Stimulated activated CD8-positive, alpha-beta memory T cell treated with anti-CD3 and anti-CD28 coated beads, Interleukin-2, amount 100 ng/mL, for 1 hour (primary cell): ENCODE measurements at places on chromosomes 2 and 18.

DNA sequence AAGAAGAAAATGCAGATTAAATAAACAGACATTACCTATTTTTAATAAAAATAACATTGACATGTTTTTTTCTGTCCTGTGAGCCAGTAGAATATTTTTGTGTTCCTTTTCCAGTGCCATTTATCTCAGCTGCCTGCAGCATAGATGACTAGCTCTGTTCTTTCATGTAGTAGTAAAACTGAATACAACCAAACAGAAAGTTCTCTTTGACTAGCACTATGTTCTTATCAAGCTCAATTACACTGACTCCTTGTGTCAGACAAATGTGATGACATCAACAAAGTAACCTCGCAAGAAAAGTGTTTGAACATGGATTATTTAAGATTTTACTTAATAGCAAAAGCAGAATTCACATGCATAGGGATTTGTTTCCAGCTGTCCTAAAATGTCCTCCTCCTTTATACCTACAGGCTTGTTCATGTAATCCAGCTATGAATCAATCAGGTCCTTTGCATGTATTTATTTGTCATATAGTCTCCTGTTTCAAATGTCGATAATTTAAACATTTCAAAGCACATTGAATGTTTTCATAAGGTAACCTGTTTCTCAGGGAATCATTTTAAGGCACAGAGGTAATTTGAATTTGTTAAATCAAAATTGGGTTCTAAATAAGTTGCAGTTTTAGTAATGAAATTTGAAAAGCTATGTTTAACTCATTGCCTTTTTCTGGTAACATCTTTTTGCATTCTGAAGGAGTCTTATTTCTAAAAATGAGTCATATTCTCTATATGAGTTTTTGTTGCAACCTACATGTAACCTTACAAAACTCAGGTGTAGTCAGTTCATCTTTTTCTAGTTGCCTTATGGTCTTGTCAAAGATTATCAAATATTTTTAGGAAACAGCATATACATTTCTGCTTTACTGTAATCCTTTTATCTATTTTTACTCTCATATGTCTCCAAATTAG, 215.3 kb upstream of the GULP1 start:
- DNase-seq: no peak

GRCh38 chr2:74072565-74072964, 75.1 kb downstream of the BOLA3 start:
- DNase-seq: no peak

GRCh38 chr2:31051258-31052140, 86.7 kb downstream of the GALNT14 start:
- no peak for DNase-seq

DNA sequence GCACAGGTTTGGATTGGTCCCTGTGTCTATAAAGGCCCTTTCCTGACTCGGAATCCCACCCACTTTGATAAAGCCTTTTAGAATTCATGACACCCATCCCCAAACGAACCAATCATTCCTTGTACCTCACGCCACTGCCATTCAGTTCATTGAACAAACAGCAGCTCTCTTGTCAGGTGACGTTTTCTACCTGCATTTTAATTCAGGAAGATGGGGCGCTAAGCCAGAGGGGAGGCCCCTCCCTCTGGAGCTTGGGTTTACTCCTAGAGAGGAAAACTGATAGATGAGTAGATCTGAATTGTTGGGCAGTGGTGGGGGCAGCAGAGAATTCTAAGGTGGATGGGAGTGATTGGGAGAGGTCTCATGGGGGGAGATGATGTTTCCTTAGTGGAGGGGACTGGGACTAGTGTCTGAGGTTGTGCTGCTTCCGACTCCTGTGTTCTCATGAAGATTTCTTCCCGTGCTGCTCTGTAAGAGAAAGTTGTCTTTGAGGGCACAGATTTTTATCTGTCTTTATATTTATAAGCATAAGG, 9.6 kb downstream of the RRM2 start:
- DNase-seq: no peak

GRCh38 chr2:57549642-57550102, 496.9 kb upstream of the VRK2 start:
- DNase-seq: no peak

DNA sequence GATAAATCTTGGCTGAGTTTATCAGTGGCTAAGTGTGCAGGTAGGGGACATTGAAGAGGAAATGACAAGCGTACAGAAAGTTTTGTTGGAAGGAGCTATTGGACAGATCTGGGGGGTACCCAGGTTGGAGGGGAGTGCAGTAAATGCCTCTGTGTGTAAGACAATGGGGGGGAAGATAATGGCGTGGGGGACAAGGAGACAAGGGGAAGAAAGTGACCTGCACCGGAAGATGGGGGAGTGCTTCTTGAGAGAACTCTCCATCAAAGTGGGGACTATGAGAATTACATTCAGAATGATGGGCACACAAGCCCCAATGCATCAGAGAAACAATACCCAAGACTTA, 190.0 kb downstream of the ALPK2 start:
- DNase-seq: no peak

- no peak for DNase-seq
Observed at GRCh38 chr2:173898178-173898668, 67.0 kb downstream of the SP3 start.

- no peak for DNase-seq
Observed at GRCh38 chr2:221318376-221319130, 253.6 kb downstream of the EPHA4 start.

DNA sequence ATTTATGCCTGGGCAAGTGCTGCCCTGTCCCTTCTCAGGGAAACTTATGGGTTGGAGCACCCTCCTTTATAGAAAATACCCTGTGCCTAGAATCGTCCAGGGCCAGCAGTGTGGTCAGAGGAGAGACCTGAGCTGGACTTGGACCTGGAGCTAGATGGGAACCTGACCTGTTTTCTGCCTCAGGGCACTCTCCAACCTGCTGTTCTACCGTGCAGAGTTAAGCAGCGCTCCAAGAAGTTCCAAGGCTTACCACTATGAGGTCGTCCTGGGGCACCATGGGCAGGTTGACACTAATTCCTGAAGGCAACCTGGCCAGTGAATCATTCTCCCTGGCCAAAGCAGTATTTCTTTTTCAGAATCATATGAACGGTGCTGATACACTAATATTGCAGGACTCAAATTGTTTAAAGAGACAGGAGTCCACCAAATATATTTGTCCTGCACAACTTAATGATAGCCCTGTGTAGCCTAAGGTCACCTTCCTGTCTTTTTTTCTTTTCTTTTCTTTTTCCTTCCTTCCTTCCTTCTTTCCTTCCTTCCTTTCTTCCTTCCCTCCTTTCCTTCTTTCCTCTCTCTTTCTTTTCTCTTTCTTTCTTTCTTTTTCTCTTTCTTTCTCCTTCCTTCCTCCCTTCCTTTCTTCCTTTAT, 455.4 kb upstream of the HNMT start:
- DNase-seq: no peak

- DNase-seq: no peak
Observed at GRCh38 chr18:70073432-70073831, 125.8 kb upstream of the CD226 start.

GRCh38 chr2:3430172-3430571, 50.7 kb downstream of the TRAPPC12 start:
- no peak for DNase-seq

GRCh38 chr2:197209742-197210408, 100.7 kb downstream of the ANKRD44 start:
- DNase-seq: no peak

- no peak for DNase-seq
Observed at GRCh38 chr2:227124811-227125210, 39.2 kb downstream of the COL4A4 start.

DNA sequence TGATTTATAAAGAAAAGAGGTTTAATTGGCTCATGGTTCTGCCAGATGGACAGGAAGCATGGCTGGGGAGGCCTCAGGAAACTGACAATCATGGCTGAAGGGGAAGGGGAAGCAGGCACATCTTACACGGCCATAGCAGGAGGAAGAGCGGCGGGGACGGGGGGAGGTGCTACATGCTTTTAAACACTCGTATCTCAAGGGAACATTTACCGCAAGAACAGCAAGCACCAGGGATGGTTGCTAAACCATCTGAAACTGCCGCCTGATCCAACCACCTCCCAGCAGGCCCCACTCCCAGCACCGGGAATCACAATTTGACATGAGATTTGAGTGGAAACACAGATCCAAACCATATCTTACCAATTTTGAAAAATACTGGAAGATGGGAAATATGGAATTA, 362.8 kb downstream of the FBXO15 start:
- DNase-seq: no peak

GRCh38 chr2:88187038-88187676, 17.0 kb downstream of the THNSL2 start:
- DNase-seq: no peak

DNA sequence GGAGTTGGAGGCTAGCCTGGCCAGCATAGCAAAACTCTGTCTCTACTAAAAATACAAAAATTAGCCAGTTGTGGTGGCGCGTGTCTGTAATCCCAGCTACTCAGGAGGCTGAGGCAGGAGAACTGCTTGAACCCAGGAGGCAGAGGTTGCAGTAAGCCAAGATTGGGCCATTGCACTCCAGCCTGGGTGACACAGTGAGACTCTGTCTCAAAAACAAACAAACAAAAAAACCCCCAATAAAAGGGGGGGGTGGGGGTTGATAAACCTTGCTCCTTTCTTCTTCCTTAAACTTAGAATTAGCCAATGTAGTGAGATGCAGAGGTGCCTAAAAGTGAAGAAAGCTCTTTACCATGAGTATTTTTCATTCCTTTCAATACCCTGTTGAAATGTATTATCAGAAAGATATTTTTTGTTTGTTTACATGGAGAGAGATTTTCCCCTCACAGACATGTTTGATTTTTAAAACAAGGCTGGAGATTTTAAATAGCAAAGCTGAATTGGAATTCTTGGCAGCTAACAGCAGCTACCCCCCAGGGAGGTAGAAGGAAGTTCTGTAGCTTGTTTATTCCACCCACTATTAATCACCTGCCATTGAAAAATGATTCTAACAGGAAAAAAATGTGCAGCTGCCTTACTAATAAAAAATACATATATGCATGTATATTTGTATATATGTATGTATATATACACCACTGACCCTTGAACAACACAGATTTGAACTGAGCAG, 48.6 kb downstream of the GYPC start:
- DNase-seq: no peak

- DNase-seq: no peak
Observed at GRCh38 chr2:220811952-220812570, 760.0 kb downstream of the EPHA4 start.

- DNase-seq: no peak
Observed at GRCh38 chr2:39492716-39493115, 55.6 kb upstream of the MAP4K3 start.

DNA sequence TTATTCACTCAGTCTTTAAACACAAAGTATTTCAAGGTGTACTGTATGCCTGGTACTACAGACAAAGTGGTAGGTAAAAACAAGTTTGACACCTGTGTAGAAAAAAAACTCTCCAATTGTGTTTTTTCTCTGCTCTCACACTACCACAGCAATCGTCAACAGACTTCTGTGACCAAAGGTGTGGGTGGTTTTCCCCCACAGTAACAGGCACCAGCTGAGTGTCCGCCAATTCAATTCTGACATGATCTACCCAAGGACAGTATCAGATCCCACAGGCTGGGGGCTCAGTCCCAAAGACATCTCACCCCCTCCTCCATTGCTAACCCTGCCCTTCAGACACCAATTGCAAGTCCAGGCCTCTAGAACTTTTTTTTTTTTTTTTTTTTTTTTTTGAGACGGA, 71.2 kb downstream of the CD226 start:
- DNase-seq: no peak

DNA sequence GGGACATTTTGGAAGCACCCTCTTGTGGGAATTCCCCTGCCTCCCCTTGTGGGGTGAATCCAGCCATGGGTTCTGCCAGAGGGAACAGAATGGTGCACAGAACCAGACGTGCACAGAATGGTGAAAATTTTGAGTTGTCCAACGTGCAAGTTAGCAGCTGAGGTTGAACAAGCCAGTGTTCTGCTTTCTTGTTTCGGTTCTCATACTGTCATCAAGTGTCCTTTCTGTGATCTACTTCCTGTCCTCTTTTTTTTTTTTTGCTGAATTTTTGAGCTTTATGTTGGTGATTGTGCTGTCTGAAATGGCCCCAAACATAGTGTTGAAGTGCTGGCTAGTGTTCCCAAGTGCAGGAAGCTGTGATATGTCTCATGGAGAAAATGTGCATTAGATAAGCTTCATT, 21.5 kb upstream of the REEP1 start:
- no peak for DNase-seq

- DNase-seq: no peak
Observed at GRCh38 chr18:54612237-54612636, 21.2 kb downstream of the DYNAP start.

DNA sequence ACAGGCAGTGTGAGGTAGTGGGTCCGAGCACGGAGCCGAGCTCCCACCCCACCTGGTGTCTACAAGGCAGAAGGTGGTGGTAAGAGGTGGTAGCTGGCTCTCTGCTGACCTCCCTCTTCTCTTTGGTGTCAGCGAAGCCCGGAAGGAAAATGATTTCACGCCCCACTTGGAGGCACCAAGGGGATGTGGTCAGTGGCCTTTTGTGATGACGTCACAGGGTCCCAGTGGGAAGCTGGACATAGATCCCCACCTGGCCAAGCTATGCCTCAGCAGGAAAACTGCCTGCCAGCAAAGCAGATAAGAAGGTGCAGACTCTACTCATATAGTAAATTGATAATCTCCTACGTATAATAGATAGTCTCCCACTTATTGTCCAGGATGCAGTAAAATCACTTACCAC, 183.7 kb upstream of the ALKAL2 start:
- no peak for DNase-seq

GRCh38 chr2:157662401-157662800, 33.7 kb upstream of the ACVR1C start:
- no peak for DNase-seq

DNA sequence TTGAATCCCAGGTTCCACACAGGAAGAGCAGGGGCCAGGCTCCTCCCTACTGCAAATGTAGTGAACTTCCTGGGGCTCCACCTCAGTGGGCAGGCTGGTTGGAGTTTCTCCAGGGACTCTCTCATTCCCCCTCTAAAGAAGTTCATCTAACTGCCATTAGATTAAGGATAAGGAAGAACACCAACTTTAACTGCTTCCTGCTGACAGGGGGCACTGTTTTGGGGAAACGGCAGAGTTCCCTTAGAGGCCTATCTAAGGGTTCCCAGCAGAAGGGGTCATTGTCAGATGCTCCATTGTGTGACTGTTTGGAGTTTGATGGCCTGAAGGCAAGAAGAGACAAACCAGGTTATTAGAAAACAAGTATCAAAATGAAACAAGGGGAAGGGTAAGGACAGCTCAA, 2159.7 kb upstream of the PIK3C3 start:
- no peak for DNase-seq

- no peak for DNase-seq
Observed at GRCh38 chr2:125643128-125643527, 1012.8 kb upstream of the GYPC start.

- DNase-seq: no peak
Observed at GRCh38 chr18:40431071-40431985, 1523.7 kb upstream of the PIK3C3 start.
